ENCODE measurements at places on chromosomes 1 and 21.

- DNase-seq: no peak
Observed at GRCh38 chr1:21287905-21288514, 2.3 kb downstream of the ECE1 start.

DNA sequence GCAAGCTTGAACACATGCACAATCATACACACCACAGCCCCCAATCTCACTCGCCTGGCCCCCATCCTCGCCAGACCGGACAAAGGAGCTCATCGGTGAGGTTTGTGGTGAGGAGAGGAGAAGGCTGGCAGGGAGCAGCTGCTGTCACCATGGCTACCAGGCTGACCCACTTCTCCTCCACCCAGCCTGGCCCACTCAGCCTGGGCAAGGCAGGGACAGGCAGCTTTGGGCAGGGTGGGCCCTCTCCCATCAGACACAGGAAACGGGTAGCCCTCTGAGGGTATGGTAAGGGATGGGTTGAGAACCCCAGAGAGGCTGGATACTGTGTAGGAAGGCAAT, 15.9 kb downstream of the RIMS3 start:
- peak; percentile 53 for DNase-seq

DNA sequence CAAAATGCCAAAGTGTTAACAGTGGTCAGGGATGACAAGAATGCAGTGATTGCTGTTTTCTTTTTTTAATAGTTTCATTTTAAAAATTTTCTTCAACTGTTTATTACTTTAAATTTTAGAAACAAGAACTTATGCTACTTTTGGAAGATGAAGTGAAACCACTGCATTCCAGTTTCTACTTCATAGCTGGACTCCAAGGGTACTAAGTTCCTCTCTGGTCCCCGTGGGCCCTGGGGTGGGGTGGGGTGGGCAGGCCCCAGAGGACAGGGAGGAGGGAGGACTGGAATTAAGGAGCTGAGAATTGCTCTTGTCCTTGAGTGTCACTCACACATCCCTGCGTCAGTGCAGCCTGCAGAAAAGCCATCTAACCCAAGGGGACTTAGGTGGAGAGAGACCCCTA, 97.3 kb downstream of the RAVER2 start:
- DNase-seq: no peak

DNA sequence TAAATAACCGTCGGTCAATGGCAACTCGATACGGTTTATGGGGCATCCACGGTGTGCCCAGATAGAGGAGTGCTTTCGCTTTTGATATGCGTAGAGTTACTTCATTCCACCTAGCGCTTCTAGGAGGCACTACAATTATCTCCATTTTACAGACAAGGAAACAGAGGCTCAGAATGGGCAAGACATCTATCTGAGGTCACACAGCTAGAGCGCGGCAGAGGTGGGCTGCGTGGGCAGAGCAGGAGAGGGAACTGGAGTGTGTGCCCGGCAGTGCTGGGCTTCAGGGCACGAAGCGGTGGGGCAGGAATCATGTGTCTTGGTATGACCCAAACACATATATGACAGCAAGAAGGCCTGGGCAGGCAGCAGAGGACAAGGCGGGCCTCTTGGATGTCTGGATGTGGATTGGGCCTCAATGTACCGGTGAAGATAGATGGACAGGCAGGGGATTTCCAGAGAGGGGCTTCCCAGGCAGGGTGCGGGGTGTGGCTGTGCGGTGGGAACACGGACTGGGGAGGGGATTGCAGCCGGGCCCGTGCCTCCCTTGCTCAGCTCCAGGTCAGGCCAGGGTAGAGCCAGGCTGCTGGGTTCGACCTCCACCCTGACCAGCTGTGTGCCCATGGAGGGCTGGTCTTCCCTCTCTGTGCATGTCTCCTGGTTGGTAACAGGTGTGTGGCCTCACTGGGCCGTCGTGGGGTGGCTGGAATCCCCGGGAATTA, 21.2 kb downstream of the TP73 start:
- DNase-seq: no peak

- DNase-seq: no peak
Observed at GRCh38 chr1:53470155-53470554, 11.0 kb downstream of the DMRTB1 start.

GRCh38 chr1:94679332-94680038, 137.9 kb upstream of the F3 start:
- no peak for DNase-seq

DNA sequence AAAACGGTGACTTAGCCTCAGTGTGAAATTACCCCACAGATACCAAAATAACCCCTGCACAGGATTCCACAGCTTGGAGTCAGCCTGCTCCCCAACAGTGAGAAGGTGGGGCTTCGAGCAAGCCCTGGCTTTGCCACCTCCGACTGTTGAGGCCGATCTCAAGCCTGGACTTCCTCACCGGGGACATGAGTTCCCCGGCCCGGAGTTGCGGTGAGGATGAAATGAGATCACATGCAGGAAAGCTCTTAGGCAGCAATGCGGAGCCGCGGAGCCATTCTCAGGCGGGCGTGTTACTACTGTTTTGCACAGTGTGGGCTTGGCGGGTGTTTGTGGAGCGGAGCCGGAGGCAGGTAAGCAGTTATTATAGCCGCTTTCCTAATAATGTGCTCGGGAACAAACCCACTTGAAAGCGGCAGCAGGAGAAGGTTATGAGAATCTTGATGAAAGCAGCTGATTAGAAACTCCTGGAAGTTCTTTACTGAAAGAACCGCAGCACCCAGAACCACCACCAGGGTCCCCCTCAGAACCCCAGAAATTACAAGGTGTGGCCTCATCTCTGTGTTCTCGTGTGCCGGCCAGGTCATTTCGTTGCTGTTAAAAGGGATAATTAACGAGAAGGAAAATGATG, 3.9 kb upstream of the CLSTN1 start:
- DNase-seq: peak; percentile 65

GRCh38 chr1:5717031-5717682, 275.1 kb downstream of the NPHP4 start:
- no peak for DNase-seq

DNA sequence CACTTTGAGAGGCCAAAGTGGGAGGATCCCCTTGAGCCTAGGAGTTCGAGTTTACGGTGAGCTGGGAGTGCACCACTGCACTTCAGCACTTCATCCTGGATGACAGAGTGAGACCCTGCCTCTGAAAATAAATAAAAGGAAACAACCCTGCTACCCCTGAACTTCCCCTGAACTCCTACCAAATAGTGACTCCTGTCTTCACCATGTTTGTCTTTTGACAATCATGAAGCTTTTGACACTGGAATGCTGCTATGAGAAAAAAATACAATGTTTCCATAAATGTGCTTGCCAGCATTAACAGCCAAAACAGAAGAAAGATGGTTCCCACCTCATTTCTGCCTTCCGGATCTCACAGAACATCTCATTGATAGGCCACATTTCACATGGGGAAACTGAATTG, 10.4 kb downstream of the ZBTB8A start:
- no peak for DNase-seq

GRCh38 chr1:25760871-25761270, 39.1 kb upstream of the SELENON start:
- DNase-seq: no peak

- DNase-seq: no peak
Observed at GRCh38 chr1:171116676-171117075, 26.0 kb downstream of the FMO3 start.

DNA sequence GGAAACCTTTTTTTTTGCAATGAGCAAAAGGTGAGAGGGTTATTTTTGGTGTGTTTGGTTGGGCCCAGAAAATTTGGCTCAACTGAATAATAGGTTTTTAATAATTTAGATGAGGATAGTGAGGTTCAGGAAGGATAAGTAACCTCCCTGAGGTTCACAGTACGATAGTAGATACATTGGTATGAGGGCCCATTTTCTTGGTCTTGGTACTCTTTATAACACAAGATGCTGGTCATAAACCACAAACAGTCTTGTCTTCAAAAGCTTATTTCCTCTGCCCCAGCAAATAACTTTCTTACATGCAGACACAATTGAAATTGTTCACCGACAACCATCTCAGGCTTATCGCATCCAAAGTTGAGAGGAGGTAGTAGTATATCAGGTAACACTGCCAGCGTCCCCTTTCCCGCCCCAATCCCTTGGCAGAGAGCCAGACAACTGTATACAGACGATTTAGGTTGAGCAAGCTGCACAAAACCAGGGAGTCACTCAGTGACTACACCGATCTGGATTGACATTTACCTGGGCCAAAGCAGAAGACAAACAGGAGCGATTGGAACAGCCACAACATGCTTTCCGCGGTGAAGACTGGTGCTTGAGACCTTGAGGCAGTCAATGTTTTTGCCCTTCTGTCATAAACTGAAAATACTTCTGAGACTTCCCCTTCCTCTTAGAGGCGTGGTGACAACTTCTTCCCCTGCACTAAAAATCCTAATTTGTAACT, at the start of gene SLAMF6:
SLAMF6 (minus strand) TSS at position 634 of the 724 bp plus-strand sequence; CDS start at position 571, 63 bp downstream.
- no peak for DNase-seq

DNA sequence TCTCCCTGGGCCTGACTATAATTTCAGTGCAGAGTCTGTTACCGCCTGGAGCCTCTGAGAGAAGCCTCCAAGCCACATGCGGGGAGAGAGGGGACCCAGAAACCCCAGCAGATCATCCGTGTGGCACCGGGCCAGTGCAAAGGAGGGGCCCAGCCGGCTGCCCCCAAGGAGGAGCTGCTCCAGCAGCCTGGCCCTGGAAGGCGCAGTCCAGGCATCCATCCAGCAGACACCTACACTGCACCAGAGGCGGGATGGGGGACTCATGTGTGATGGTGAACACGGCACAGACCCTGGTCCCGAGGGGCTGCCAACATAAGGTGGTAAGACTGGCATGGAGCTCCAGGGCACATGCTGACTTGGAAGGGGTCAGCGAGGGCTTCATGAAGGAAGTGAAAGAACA, 39.6 kb upstream of the CLSTN1 start:
- DNase-seq: no peak

DNA sequence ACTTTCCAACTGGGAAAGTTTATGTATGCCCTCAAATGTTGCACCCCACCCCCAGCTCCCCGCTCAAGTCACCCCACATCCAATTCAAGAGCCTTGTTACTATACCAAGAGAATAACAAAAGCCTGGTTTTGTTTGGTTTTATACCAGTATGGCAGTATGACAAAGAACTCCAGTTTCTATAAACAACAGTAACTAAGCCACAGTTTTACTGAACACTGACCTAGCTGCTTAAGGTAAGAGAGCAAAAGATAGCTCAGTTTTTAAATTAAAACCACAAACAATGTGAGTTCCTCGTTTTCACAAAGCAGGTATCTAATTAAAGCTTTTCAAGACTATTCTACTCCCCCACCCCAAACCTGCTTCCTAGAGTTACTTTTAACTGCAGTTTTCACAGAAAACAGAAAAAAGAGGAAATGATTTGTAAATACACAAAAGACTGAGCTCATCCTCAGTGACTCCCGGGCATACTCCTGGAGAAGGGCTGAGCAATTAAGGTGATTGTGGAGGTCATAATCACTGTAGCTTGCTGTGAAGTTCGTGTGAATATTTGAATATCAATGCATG, 59.3 kb upstream of the LHX8 start:
- no peak for DNase-seq

DNA sequence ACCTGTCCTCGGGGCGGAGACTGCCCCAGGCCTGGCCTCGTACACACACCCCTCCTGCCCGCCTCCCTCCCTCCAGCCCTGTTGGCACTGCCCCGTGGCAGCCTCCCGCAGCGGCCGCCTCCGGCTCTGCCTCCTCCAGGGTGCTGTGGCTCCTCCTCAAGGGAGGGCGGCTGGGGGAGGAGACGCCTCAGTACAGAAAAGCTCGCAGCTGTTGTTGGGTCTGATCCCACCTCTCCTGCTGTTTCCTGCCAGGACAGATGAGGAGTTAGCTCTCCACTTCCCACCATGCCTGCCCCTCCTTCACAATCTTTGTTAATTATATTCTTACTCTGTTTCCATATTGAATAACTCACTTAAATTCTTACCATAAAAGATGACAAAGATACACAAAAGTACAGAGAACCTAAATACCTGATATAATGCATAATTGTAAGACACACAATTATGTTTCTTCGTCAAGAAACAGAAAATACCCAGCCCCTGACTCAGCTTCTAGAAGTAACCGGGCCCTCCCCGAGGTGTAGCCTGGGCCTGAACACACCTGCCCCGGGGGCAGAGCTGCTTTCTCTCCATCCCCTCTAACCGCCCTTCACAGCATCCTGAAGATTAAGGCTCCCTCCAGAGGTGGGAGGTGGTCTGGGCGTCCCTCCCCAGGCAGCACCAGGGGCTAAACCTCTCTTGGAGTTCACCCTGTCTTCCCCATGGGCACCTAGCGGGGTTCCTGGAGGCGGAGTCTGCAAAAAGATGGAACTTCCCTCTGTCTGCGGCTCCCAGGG, 30.6 kb upstream of the COL6A1 start:
- DNase-seq: peak; percentile 53

DNA sequence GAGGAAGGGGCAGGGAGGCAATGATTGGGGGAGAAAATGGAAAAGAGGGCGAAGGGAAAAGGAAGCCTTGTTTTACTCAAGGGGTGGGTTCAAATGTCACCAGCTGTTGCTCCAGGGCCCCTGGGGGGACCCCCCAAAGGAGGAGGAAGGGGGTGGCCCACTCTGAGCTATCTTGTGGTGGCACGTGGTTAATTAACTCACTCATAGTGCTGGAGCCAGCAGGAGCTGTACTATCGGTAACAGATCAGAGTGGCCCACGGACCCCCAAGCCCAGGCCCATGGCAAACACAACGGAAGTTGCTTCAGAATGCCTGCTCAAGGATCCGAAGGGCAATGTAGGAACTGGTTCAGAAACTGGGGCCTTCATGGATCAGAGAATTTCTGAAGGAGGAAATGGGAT, 7.2 kb downstream of the TFF2 start:
- no peak for DNase-seq

- DNase-seq: no peak
Observed at GRCh38 chr1:155196893-155197638, 10.6 kb downstream of the THBS3 start.

DNA sequence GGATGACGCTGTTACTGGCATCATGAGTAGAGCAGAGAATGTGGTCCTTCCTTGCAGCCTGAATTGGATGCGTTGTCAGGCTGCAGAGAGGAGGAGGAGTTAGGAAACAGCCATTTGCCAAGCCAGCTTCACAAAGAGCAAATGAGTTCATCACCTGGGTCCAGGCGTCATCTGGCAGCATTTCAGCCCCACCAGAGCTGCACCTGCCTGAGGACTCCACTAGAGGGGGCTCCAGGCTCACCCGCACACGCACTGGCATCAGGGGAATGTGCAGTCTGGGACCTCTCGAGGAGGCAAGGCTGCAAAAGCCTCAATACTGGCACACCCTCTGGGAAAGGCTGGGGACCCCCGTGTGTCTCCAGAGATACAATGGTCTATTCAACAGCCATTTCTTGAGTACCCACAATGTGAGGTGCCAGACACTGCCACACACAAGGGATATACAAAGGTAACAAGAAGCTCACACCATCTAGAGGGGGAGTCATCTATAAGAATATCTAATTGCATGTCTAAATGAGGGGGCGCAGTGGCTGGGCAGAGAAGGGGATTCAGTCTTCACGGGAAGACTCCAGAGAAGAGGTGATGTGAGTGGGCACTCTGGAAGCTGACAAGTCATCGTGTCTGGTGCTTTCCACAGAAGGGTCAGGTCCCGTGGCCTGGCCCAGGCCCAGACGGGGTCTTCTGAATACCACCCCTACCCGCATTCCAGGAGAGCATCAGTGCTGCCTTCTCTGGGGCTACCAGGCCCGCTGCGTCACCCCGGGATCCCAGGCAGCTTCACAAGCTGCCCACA, 53.5 kb upstream of the CNTN2 start:
- DNase-seq: peak; percentile 62

- no peak for DNase-seq
Observed at GRCh38 chr1:171494076-171494475, 8.7 kb downstream of the PRRC2C start.

- DNase-seq: peak; percentile 20
Observed at GRCh38 chr21:22791986-22792560, 1793.9 kb downstream of the NCAM2 start.

- no peak for DNase-seq
Observed at GRCh38 chr1:84872696-84873355, 20.2 kb downstream of the LPAR3 start.

GRCh38 chr1:8790987-8791386, 26.5 kb downstream of the RERE start:
- no peak for DNase-seq
